Activated CD4-positive, alpha-beta T cell treated with anti-CD3 and anti-CD28 coated beads for 36 hours (primary cell): ENCODE measurements at places on chromosomes 12 and 14. TPM values are rescaled to one million over a fixed set of nuclear protein-coding genes. Genes with fewer than 3 reads are reported as not detected.

Gene SLC22A17
- 4.7 TPM for total RNA-seq

Gene PHLDA1
- total RNA-seq, result 12.3 TPM

Gene EEF1AKMT3
- 3.9 TPM for total RNA-seq

Gene TAS2R20
- 1.2 TPM for total RNA-seq

Gene SCN8A
- total RNA-seq, result 1.0 TPM

Gene HNRNPC
- 1,155 TPM for total RNA-seq

Gene NELL2
- 28.4 TPM for total RNA-seq

Gene SLC4A8
- total RNA-seq, result 1.7 TPM

Gene CLEC1B
- not detected for total RNA-seq

Gene PLEKHG7
- not detected for total RNA-seq

Gene PTCSC3
- not detected for total RNA-seq

Gene KCNMB4
- total RNA-seq, result 0.94 TPM

Gene LRIG3
- 0.09 TPM for total RNA-seq

Gene PCED1B
- total RNA-seq, result 82.3 TPM

Gene SAMD15
- total RNA-seq, result 0.25 TPM

Gene TCTN2
- 4.5 TPM for total RNA-seq

Gene SPRYD3
- total RNA-seq, result 18.2 TPM

Gene KRT73
- total RNA-seq, result 1.9 TPM
